Hematopoietic multipotent progenitor cell (in vitro differentiated cells): ENCODE measurements at places on chromosomes 2 and 18.

DNA sequence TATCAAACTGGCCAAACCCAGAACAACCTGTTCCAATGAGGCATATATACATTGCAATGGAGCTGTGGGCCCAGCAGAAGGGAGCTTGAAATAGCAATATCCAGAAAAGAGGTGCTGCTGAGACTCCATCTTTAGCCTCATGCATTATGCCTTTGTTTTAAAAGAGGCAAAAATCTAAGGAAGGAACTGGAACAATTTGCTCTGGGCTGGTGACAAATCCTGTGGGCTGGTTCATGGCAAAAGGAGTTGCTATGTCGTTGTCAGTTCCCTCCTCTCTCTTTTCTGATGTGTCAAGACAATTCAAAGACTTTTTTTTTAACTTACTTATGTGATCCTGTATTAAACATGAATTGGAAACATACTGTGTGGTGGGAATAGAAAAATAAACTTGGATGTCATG is 124.2 kb upstream of the FSHR start:
- DNase-seq, result no peak

GRCh38 chr2:143632751-143633374 is 503.6 kb downstream of the ARHGAP15 start:
- DNase-seq, result no peak

- no peak for DNase-seq
Measured at GRCh38 chr2:3212984-3213383, 164.6 kb downstream of the EIPR1 start.

DNA sequence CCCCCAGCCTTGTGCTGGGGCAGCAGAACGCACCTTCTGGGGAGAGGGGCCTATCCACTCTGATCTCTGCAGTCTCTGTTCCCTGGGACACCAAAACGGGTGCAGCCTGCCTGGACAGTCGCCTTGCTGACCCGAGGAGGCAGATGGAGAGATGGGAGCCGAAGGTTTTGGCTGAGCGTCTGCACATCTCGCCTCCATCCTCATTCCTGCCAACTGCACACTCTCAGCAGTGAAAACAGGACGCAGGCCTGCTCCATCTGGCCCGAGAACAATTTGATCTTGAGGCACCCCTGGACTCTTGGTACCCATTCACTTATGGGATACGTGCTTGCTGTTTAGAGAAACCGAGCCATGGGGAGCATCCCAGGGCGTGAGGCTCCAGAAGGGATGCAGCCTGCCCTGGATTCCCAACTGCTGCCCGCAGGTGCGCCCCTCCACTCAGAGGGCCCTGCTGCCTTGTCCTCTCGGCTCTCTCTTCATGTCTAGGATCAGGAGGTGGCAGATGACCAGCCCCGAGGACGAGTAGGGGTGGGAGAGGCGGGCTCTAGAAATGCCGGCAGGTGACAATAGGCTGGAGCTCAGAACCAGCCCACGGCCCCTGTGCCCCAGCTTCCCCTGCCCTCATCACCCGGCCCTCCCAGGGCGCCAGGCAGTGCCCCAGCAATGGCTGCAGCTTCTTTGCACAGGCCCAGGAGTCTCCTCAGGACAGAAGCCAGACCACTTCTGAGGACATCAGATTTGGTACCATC is 9.1 kb upstream of the SEMA4C start:
- DNase-seq, result no peak

DNA sequence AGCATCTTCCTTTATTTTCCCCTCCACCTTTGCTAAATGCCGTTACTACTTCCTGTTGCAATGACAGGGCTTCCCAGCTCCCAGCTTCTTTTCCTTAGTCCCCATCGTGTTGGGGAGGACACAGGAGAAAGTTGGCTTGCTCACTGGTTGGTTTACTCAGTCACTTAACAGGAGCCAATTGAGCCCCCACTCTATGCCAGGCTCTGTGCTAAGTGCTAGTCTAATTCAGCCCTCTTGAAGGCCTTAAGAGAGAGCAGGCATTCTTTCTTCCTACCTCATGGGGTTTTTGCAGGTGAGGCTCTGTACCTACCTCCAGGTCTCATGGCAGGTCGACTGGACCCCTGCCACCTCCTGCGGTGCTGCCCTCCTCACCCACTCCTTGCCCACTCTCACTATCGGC is 20.1 kb downstream of the TANC1 start:
- DNase-seq, result no peak

DNA sequence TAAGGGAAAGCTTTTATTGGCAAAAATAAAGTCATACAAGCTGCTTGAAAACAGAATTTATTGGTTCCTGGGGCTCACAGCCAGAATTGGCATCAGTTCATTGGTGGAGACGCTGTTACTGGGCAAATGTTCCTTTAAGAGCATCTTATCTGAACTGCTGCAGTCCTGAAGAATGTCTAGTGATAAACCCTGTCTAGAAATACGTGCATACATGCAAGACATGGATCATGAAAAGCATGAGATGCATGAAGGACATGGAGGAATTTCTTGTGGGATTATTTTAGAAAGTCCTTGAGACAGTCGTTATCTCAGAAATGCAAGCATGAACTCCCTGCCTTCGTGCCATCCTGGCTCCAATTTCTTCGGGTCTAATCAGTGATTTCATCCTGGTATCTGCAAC is 32.5 kb upstream of the FHOD3 start:
- no peak for DNase-seq

DNA sequence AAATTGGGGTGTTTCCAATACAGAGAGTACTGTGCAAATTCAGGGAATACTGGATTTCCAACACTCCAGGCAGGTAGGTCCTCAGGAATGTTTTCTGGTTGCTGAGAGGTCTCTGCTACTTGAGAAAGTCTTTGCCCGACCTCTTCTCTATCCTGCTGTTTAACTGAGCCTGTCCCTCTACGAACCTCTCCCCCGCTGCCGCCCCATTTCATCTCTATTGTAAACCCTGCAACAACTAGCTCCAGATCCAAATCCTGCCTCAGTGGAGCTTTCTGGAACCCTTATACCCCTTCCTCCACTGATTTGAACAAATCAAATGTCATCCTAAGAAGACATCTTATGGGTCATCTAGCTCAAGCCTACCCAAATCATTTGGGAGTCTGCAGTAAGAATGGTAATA is 1.3 kb downstream of the EIF4E2 start:
- DNase-seq, result no peak
